Activated T-cell treated with anti-CD3 and anti-CD28 coated beads, Interleukin-2, amount 50 U/mL, for 72 hours (primary cell): ENCODE measurements at places on chromosomes 4 and X. TPM values are rescaled to one million over a fixed set of nuclear protein-coding genes. Genes with fewer than 3 reads are reported as not detected.

DNA sequence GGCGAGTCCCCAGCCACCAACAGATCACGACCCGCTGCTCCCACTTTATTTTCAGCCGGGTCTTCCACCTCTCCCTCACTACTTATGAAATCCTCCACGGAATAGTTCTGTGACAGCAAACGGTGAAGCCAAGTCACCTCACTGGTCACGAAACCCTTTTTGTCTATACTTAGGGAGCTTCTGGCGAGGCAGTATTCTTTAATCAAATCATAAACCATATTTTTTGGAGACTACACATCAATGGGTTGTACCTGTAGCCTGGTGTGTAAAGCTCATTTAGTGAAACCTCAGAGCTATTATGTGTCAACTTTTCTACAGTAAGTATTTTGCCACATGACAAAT lies 809 bp upstream of the H2AZ1 start:
- no peak overlapping the region for H3K27ac ChIP-seq
- no peaks in the 10 kb centered on the region for H3K27me3 ChIP-seq
- H3K36me3 ChIP-seq, result peaks cover 4% of the 10 kb centered on the region
- H3K4me1 ChIP-seq, result peaks cover 22% of the 10 kb centered on the region
- DNase-seq, result no peak

GRCh38 chr4:85571008-85571407 lies 96.1 kb downstream of the ARHGAP24 start:
- H3K36me3 ChIP-seq, result no peaks in the 10 kb centered on the region
- H3K27me3 ChIP-seq, result no peaks in the 10 kb centered on the region
- no peaks in the 10 kb centered on the region for H3K4me1 ChIP-seq
- no peak overlapping the region for H3K27ac ChIP-seq
- H3K4me3 ChIP-seq, result no peak overlapping the region

DNA sequence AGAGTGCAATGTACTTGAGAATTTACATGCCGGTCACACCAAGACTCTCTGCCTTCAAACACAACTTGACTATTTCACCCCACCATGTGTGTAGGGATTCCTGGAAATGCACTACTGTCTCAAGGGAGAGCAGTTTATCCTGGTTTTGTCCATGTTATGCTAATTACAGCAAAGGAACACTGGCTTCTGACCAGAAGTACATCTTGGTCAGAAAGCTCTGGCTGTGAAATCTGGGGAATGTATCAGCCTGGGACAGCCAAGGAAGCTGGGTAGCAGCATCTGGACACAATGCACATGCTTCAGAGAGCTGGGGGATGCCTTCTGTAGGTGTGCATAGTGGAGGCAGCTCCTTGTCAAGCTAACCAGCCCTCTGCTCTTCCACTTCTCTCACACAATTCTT lies 1432.6 kb upstream of the TENM3 start:
- no peaks in the 10 kb centered on the region for H3K4me1 ChIP-seq
- H3K27me3 ChIP-seq, result no peaks in the 10 kb centered on the region
- H3K4me3 ChIP-seq, result no peak overlapping the region
- DNase-seq, result no peak

Gene SOWAHB
- total RNA-seq, result not detected

- peaks cover 6% of the 10 kb centered on the region for H3K27me3 ChIP-seq
- no peak for DNase-seq
- H3K27ac ChIP-seq, result peak overlapping the region; percentile 63
- no peaks in the 10 kb centered on the region for H3K36me3 ChIP-seq
- no peak overlapping the region for H3K4me3 ChIP-seq
These were observed 118.5 kb downstream of the IRF2 start for GRCh38 chr4:184355857-184356256.
